NCI-H2227 treated with DMSO at 0.1 percent for 48 hours (cell line): ENCODE measurements at places on chromosomes 12 and 14.

DNA sequence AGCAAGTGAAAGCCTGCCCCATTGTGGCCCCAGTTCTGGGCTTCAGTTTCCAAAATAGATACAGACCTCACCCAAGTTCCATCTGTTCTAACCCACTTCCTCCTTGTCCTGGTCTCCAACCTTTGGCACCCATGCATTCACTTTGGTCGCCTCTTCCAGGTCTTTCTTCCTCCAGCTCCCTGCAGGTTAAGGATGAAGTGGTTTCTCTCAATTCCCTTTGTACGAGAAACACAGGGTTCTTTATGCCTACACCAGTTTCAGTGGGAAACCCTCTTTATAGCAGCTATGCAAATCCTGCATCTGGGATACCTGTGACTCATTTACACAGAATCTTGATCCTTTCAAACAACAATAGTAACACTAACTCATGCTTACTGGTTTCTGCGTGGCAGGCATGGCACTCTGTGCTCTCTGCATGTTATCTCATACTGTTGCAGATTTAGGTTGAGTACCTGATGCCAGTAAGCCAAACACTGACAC is 110.6 kb upstream of the AMIGO2 start:
- no peak for DNase-seq

- DNase-seq = no peak
These were observed 54.9 kb upstream of the NUDT4 start for GRCh38 chr12:93322784-93323183.

- DNase-seq = no peak
These were observed 149.7 kb downstream of the NTF3 start for GRCh38 chr12:5581616-5582015.

GRCh38 chr12:95705143-95705542 is 85.4 kb downstream of the NTN4 start:
- no peak for DNase-seq

DNA sequence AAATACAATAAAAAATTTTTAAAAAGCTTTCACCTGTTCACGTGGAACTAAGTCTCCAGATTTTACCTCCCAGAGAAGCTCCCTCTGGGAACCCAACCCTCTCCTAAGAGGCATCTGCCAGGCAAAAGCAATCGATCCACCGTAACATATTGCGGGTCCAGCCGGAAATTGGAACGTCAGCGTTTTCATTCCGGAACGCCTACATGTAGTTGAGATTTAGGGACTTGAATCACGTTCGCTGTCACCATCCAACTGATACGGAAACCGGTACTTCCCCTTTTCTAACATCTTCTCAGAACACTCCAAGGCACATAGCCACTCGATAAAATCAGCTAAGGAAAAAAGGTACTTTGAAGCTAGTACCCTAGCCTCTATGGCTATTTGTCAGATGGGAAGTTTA is 70.3 kb downstream of the COX16 start:
- no peak for DNase-seq

- DNase-seq = no peak
These were observed 17.6 kb upstream of the GPR68 start for GRCh38 chr14:91261986-91262549.

- peak; percentile 20 for DNase-seq
These were observed 179.6 kb downstream of the TMEM117 start for GRCh38 chr12:44015333-44015941.

- no peak for DNase-seq
These were observed 325.8 kb upstream of the OR4E1 start for GRCh38 chr14:21999402-21999801.
